Lower lobe of right lung (tissue), 2 donors: ENCODE measurements at places on chromosomes 6 and 20.

DNA sequence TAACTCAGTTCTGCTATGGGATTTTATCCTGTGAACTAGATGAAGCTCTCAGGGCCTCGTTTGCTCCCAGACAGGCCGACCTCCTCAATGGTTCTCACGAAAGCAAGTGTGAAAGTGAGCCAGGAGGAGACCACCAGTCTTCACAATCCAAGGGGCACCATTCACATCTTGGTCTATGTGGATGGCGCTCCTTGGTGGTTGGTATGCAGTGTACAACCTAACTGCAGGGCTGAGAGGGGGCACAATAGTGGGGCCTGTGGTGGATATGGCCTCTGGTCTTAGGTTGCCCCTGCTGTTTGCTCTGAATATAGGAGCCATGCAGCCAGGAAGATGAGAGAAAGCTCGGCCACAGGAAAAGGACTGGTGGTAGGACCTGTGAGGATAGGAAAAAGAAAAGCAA lies 24.7 kb downstream of the TRIM26 start:
- H3K36me3 ChIP-seq: peaks cover 81% of the 10 kb centered on the region
- H3K27ac ChIP-seq: no peak overlapping the region
- no peaks in the 10 kb centered on the region for H3K4me1 ChIP-seq
- DNase-seq: no peak

- H3K4me1 ChIP-seq: no peaks in the 10 kb centered on the region
- no peak for DNase-seq
- H3K27ac ChIP-seq: no peak overlapping the region
- H3K4me3 ChIP-seq: no peak overlapping the region
- no peaks in the 10 kb centered on the region for H3K36me3 ChIP-seq
Observed at GRCh38 chr20:21067255-21067654, 38.9 kb downstream of the LINC00237 start.

GRCh38 chr20:63969838-63970713 lies at the start of gene ZNF512B:
TSS of gene ZNF512B (minus strand) at chr20:63969930. CDS start at chr20:63967950, 1,980 bp downstream.
- H3K4me1 ChIP-seq: peaks cover 33% of the 10 kb centered on the region
- peaks cover 26% of the 10 kb centered on the region for H3K36me3 ChIP-seq
- H3K27ac ChIP-seq: peak within 1 kb of the TSS; percentile 71
- no peaks in the 10 kb centered on the region for H3K27me3 ChIP-seq
- DNase-seq: no peak

DNA sequence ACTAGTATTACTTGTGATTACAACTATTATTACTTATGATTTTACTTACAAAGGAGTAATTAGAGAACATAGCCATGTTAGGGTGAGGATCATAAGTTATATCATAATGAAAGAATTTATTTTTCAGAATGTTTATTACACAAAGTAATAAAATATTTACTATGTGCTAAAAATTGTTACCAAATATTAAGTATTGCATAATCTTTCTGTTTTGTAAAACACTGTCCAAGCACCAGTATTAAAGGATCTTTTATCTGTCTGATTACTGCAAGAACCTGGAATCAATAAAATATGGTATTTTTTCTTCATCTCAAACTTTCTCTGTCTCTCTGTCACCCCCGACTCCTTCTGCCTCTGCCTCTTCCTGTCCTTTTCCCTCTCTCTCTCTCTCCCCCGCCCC lies 250.1 kb downstream of the BCKDHB start:
- DNase-seq: no peak
- H3K27me3 ChIP-seq: no peaks in the 10 kb centered on the region
- H3K36me3 ChIP-seq: no peaks in the 10 kb centered on the region
- no peak overlapping the region for H3K4me3 ChIP-seq
- no peaks in the 10 kb centered on the region for H3K4me1 ChIP-seq

DNA sequence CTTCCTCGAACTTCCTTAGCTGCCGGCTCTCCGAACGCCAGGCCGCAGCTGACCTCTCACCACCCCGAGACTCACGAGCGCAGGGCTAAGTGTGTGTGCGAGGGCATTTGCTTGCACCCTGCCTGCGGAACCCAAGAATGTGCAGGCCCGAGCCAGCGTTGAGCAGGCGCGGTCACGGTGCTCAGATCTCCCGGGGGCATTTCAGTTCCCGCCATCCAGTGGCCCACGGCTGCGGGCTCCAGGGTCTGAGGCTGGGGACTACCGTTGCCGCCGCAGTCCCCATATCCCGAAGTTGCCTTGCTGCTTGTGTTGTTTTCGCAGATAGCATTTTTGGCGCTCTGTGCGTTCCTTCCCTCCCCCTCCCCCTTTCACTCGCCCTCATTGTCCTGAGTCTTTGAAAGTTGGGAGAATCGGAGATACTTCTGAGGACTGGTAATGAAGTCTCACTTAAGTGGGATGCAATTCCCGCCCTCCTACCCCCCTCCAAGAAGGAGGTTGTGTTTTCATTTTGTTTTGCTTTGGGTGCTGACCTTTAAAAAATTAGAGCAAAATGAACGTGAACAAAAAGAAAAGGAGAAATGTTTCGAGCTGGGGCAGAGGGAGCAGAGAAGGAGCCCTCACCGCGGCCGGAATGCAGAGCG lies 1.7 kb downstream of the NR2E1 start:
- no peak overlapping the region for H3K27ac ChIP-seq
- peaks cover 100% of the 10 kb centered on the region for H3K27me3 ChIP-seq
- peaks cover 60% of the 10 kb centered on the region for H3K4me1 ChIP-seq
